ENCODE measurements at places on chromosomes 16 and 17. TPM values are rescaled to one million over a fixed set of nuclear protein-coding genes. Genes with fewer than 3 reads are reported as not detected.

GRCh38 chr16:56347166-56347565 is 78.2 kb downstream of the AMFR start:
- no peak for DNase-seq

- DNase-seq, result no peak
Observed at GRCh38 chr17:2487306-2487705, 24.4 kb downstream of the METTL16 start.

GRCh38 chr16:55039931-55040330 is 109.3 kb downstream of the IRX5 start:
- DNase-seq, result no peak

GRCh38 chr16:62966626-62967025 is 930.4 kb upstream of the CDH8 start:
- no peak for DNase-seq

GRCh38 chr16:17340804-17341203 is 130.0 kb downstream of the XYLT1 start:
- no peak for DNase-seq

DNA sequence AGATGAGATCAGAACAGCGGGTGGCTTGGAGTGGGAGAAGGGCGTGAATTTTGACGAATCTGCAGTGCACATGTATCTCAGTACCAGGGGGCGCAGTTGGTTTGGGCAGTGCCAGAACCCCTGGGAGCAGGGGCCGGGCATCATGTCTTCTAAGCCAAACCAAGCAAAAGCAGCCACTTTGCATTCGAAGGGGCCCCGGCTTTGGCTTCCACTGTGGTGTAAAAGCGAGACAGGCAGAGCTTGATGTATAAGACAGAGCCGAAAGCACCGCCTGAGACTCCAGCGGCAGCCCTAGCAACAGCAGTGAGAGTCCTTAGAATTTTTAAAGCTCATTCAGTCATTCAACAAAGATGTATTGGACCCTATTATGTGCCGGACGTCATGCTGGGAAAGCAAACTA is 3.8 kb upstream of the XYLT1 start:
- DNase-seq, result no peak

GRCh38 chr17:60523822-60524221 is 2.2 kb downstream of the APPBP2 start:
- DNase-seq, result no peak

DNA sequence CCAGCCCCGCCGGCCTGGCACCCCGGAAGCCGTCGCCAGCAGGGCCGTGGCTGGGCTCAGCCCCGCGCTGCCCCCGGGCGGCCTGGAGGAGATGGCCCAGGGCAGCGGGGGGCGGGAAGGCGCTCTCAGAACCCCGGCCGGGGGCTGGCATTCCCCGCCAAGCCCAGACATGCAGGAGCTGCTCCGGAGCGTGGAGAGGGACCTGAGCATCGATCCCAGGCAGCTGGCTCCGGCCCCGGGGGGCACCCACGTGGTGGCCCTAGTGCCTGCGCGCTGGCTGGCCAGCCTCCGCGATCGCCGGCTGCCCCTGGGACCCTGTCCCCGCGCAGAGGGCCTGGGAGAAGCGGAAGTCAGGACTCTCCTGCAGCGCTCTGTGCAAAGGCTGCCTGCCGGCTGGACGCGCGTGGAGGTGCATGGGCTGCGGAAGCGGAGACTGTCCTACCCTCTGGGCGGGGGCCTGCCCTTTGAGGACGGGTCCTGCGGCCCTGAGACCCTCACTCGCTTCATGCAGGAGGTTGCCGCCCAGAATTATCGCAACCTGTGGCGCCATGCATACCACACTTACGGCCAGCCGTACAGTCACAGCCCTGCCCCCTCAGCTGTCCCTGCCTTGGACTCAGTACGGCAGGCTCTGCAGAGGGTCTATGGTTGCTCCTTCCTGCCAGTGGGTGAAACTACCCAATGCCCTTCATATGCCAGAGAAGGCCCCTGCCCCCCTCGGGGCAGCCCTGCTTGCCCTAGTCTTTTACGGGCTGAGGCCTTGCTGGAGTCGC is 551 bp downstream of the WDR81 start:
- no peak for DNase-seq

- DNase-seq, result no peak
Observed at GRCh38 chr17:9824094-9824493, 1.6 kb upstream of the GLP2R start.

DNA sequence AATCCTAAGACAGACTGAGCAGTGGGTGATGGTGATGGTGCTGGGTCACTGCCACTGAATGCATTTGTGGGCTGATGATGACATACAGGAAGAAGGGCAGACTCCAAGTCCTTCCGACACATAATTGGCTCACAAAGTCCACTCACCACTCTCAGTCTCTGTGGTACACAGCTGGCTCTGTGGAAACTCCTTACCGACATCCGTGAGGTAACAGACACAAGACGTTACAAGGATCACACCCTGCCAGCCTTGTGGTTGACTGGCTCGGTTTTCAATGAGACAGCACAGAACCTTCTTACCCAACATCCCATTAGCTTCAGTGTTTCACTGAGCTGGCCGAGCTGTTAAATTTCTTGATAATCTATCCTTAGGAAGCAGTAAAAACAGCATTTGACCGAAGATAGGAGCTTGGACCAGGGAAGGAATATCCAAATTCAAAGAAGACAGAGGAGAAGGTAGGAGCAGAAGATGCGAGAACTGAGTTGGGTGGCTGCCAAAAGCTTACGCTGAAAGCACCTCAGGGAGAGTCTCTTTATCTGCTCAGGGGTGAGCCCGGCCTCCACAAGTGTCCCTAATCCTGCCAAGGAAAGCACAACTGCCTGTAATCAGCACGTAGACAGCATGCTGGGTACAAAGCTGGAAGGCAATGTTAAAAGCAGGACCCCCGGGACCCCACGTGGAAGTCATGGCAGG is 5.5 kb upstream of the MXRA7 start:
- DNase-seq, result peak; percentile 46

DNA sequence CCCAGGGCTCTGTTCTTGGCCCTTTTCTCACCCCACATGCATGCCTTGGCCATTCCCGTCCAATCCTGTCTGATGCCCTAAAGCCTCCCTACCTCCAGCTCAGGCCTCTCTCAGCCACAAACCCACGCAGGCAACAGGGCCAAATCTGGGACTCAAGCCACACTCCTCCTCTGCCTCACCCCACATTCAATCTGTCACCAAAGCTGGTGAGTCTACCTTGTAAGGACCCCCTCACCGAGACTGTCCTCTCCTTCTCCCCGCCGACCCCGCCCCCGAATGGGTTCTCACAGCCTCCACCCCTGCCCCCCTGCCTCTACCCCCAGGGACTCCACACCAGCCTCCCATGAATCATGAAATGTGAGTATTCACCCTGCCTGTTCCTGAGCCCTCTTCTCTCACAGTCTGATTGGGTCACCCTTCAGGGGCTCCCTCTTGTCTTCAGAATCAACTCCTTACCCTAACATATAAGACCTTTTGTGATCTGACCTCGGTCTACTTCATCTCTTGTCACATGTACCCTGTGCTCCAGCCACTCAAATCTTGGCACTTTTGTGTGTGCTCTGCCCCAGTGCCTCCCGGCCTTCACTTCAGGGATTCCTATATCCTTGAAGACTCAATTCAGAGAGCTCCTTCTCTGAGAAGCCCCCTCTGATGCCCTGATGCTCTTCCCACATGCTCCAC is 10.7 kb downstream of the EPOP start:
- no peak for DNase-seq

DNA sequence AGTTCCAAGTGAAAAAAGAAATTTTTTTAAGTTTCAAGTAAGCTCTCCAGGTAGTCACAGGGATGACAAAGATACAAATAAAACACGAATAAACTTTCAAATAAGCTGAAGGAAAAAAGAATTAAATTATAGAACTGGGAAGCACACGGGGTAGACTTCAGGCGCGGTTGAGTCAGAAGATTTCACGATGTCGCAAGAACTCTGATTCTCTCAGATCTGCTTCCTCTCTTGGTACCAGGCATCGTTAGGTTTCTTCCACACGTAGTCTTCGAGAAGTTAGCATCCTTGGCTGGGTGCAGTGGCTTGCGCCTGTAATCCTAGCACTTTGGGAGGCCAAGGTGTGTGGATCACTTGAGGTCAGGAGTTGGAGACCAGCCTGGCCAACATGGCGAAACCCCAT is 784.1 kb upstream of the RBFOX1 start:
- DNase-seq, result no peak

- no peak for DNase-seq
Observed at GRCh38 chr17:1190751-1191331, 11.1 kb upstream of the ABR start.

GRCh38 chr16:84800158-84800978 is 19.4 kb upstream of the CRISPLD2 start:
- no peak for DNase-seq

RAP1GAP2 gene
- total RNA-seq, result 60.2 TPM

DNA sequence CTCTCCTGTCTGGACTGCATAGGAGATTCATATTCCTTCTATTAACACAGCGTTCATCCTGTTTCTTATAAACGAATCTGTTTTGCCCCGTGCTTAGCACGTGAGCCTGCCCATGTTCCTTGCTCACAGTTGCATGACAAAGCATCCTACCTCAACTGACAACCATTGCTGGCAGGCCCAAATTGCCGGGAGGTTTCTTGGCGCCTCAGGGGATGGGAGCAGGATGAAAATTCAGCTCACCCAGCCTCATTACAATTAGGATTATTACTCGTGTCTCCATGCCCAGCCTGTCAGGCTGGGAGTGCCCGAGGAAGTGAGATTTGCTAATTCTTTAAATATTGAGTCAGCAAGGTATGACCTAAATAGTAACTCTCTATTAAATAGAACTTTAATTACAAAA is 36.7 kb upstream of the HELZ start:
- DNase-seq, result no peak

NETO2 gene
- total RNA-seq, result 8.9 TPM

GRCh38 chr16:88809068-88809675 is 2.6 kb downstream of the APRT start:
- DNase-seq, result no peak

GRCh38 chr17:14299280-14300141 is 1.4 kb upstream of the HS3ST3B1 start:
- DNase-seq, result peak; percentile 64
